ENCODE measurements at places on chromosomes 3 and 15. TPM values are rescaled to one million over a fixed set of nuclear protein-coding genes. Genes with fewer than 3 reads are reported as not detected.

TRIM42 gene
- not detected for total RNA-seq

REC114 gene
- total RNA-seq = not detected

DNA sequence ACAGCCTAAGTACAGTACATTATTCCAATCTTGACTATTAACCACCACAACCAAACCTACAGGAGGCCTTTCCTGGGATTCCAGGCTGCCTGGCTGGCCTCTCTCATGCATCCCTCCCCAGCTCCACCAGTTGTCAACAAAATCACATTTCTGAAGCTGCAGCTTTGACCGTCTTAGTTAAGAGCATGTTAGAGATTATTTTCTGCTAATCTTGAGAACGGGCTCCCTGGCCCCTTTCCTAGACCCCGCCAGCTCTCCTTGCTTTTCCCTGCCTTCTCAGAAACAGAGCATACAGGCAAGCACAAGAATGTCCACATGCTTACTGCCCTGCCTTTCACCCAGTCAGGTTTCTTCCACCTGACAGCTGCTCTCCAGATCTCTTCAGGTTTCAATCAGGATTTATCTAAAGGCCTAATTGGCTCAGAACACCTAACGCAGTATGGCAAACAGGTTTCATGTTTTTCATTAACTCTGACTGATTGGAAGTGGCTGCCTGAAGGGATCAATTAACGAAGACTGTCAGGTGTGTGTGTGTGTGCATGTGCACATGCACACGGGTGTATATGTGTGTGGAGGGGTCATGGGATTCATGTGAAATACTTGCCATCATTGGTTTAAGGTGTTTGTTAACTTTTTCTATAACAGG is 12.3 kb downstream of the KY start:
- no peak for DNase-seq
- H3K27me3 ChIP-seq = peaks cover 8% of the 10 kb centered on the region
- H3K36me3 ChIP-seq = no peaks in the 10 kb centered on the region
- no peak overlapping the region for H3K4me3 ChIP-seq
- no peak overlapping the region for H3K27ac ChIP-seq

GRCh38 chr3:128011140-128011539 is 41.1 kb upstream of the SEC61A1 start:
- H3K4me3 ChIP-seq = peak overlapping the region; percentile 42
- H3K36me3 ChIP-seq = no peaks in the 10 kb centered on the region

DNA sequence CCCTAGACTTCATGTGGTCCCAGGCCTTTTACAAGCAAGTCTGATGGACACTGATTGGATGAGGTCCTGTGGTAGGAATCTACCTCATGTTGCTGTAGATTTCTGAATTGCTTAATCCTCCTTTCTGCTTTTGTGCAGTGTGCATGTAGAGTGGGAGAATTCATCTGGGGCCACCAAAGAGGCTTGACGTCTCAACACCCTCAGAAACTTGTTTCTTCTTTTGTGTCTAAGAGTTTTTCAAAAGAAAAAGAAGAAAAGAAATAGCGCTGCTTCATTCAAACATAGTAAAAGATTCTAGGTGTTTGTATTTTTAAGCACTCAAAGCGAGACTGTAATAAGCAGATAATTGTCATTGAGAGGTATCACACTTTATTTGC is 46.2 kb downstream of the NR1D2 start:
- no peak overlapping the region for H3K4me3 ChIP-seq
- peaks cover 39% of the 10 kb centered on the region for H3K4me1 ChIP-seq
- H3K36me3 ChIP-seq = no peaks in the 10 kb centered on the region
- DNase-seq = no peak

- H3K4me3 ChIP-seq = no peak overlapping the region
- no peak for DNase-seq
- peaks cover 2% of the 10 kb centered on the region for H3K36me3 ChIP-seq
- peaks cover 19% of the 10 kb centered on the region for H3K4me1 ChIP-seq
- no peak overlapping the region for H3K27ac ChIP-seq
Measured at GRCh38 chr3:177553012-177553411, 355.7 kb upstream of the TBL1XR1 start.

GRCh38 chr3:183427196-183427875 is 1.1 kb downstream of the MCF2L2 start:
- no peak for DNase-seq
- H3K4me1 ChIP-seq = no peaks in the 10 kb centered on the region
- no peaks in the 10 kb centered on the region for H3K36me3 ChIP-seq
- no peak overlapping the region for H3K27ac ChIP-seq
- H3K4me3 ChIP-seq = peak overlapping the region; percentile 86
- H3K27me3 ChIP-seq = peaks cover 71% of the 10 kb centered on the region

DNA sequence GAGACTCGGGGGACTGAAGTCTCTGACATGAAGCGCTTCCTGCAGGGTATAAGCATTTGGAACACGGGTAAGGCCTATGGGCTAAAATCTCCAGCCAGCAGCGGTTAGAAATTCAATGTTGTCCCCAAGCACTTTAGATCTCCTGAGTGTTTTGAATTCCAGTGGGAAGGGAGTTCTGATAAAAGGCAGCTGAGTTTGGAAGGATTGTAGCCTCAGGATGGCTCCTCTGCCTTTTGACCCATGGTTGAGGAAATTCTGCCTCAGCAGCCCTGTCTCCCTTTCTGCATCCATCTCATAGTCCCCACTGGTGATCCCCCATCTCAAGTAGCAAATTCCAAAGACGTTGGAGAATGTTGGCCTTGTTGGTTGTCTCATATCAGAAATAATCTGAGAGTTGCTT is 24.2 kb upstream of the HACD2 start:
- H3K27ac ChIP-seq = no peak overlapping the region
- H3K27me3 ChIP-seq = no peaks in the 10 kb centered on the region
- peaks cover 12% of the 10 kb centered on the region for H3K4me1 ChIP-seq
- H3K36me3 ChIP-seq = peaks cover 8% of the 10 kb centered on the region
- no peak overlapping the region for H3K4me3 ChIP-seq

GRCh38 chr3:21526461-21526860 is 224.5 kb downstream of the ZNF385D start:
- H3K36me3 ChIP-seq = no peaks in the 10 kb centered on the region
- no peak for DNase-seq
- no peak overlapping the region for H3K4me3 ChIP-seq
- no peaks in the 10 kb centered on the region for H3K27me3 ChIP-seq
- peaks cover 14% of the 10 kb centered on the region for H3K4me1 ChIP-seq
- no peak overlapping the region for H3K27ac ChIP-seq

- H3K4me3 ChIP-seq = peak overlapping the region; percentile 18
- no peak for DNase-seq
- no peaks in the 10 kb centered on the region for H3K36me3 ChIP-seq
- peaks cover 11% of the 10 kb centered on the region for H3K4me1 ChIP-seq
- no peaks in the 10 kb centered on the region for H3K27me3 ChIP-seq
- H3K27ac ChIP-seq = peak overlapping the region; percentile 42
Measured at GRCh38 chr3:78517965-78518364, 1249.8 kb downstream of the ROBO1 start.

DNA sequence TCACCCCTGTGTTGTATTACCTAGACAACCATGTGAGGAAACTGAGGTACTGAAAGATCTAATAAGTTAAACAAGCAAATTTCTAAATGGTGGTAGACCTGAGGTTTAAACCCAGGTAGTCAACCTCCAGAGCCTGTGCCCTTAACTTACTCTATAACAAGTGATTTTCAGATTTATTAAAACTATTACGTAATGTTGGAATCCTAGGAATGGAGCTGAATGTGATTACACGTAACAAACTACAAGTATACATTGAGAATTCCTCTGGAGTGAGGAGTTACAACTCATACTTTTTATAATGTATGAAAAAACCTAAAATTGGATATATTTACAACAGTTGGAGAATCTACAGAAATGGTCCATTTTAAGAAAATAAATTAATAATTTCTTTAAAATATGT is 18.0 kb downstream of the FAM98B start:
- no peaks in the 10 kb centered on the region for H3K27me3 ChIP-seq
- H3K27ac ChIP-seq = no peak overlapping the region
- H3K4me1 ChIP-seq = no peaks in the 10 kb centered on the region
- H3K4me3 ChIP-seq = no peak overlapping the region

- peak; percentile 36 for DNase-seq
- no peaks in the 10 kb centered on the region for H3K36me3 ChIP-seq
- H3K27ac ChIP-seq = peak overlapping the region; percentile 3
- peaks cover 19% of the 10 kb centered on the region for H3K4me1 ChIP-seq
Measured at GRCh38 chr15:31269816-31270575, 56.6 kb upstream of the KLF13 start.

- peaks cover 7% of the 10 kb centered on the region for H3K27me3 ChIP-seq
- DNase-seq = no peak
- no peak overlapping the region for H3K4me3 ChIP-seq
Measured at GRCh38 chr3:119586733-119587172, 7.5 kb downstream of the ADPRH start.

DNA sequence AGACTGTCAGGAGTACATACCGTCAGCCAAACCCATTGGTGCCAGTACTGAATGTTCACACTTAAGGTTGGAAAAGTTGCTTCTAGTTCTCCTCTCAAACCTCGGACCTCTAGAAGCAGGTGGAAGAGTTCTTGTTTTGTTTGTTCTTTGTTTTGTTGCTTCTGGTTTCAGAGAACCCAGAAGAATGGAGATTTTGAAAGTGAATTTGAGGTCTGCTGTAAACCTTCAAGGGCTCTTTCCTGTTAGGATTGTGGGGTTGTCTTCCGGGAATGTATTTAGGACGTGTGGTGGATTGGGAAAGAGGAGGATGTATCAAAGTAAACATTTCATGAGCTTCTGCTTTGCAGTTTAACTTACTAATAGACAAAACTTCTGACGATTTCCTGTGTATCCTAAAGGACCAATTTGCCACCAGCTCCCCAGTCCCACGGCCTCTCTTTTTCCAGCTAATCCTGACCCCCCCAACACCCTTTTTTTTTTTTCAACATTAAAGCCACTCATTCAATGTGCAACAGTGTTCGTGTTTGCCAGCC is 50.3 kb downstream of the FILIP1L start:
- H3K27ac ChIP-seq = no peak overlapping the region
